Right hindlimb (tissue), 1 donor: ENCODE measurements at places on chromosomes 13 and 19.

DNA sequence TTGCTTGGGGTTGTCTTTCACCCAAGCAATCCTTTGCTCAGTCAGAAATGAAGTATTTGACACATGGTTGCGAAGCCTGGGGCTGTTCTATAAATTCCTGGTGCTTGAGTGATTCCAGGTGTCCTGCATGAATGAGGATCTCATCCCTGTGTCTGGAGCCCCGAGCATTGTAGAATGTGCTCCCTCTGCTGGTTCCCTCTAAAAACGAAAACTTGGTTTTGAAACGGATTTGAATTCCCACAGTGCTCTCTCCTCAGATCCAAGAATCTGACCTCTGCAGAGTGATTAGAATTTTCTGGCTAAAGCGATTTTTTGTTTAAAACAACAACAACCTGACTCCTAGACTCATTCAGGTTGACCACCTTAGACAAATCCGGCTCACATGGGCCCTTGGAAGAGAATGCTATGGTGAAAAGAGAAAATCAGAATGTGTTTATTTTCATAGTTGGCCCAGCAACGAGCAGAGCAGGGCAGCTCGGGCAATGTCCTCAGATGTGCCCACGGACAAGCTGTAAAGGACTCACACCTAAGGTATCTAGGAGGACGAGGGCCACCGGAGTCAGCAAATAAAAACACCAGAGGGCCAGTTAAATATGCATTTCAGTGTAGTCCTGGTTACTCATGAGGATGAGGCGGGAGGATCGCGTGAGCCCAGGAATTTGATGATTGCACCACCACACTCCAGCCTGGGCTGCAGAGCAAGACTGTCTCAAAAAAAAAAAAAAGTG lies 8.7 kb upstream of the ATP12A start:
- DNase-seq = peak; percentile 42

GRCh38 chr19:53374743-53375142 lies 9.2 kb downstream of the ZNF525 start:
- no peak for DNase-seq

DNA sequence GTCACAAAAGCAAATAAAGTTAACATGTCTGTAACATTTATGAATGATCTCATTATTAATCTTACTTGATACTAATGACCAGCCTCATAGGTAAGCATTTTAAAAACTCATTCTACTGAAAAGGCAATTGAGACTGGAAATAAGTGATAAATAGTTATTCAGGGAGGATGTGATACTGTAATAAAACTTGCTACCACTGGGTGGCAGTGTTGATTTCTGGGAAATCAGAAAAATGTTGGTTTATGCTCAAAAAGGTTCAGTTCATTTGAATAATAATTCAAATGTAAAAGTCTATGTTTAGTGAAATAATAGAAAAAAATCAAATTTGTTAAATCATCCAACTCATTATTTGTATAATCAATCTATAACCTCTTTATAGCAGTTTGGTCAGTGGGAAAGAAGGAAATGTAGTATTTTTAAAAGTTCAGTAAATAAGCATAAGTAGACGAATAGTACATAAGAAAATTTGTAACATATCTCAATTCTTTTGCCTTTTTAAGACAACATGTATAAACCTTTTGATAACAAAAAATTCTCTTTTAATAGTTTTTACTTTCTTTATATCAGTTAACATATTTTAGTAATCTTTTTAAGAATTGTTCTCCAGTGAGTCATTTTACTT lies 9.6 kb downstream of the ABHD13 start:
- DNase-seq = no peak

DNA sequence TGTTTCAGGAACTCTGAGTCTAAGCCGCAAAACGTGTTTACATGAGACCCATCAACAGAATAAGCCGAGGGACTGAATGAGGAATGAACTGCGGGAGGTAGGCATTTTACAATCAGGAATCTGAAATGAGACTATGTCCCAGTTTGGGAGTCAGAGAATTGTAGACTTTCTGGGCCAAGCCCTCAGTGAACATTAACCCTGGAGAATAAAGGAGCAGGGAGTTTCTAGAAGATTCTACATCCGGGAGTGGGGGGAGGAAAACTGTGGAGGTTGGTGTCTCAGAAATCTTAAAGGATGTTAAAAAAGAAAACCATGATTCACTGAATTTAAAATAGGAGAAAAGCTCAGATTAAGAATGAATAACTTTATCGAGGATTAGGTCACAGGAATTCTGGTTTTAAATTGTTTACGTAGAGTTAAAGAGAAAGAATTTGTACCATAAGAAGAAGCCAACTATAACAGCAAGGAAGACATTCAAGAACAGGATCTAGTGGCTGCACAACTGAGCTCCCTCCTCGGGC lies 18.5 kb downstream of the RFX2 start:
- no peak for DNase-seq

DNA sequence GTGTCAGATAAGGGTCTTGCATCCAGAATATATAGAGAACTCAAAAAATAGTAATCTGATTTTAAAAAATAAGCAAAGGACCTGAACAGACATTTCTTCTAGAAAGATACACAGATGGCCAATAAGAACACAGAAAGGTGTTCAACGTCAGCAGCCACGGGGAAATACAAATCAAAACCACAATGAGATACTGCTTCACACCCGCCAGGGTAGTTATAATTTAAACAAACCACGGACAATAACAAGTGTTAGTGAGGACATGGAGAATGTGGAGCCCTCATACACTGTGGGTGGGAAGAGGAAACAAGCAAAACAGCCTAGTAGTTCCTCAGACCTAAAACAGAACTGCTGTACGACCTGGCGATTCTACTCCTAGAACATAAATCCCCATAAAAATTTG lies 26.7 kb upstream of the NAPA start:
- no peak for DNase-seq

GRCh38 chr13:37870489-37870845 lies 895 bp upstream of the TRPC4 start:
- no peak for DNase-seq

- peak; percentile 36 for DNase-seq
Observed at GRCh38 chr13:25286308-25286968, 850 bp downstream of the MTMR6 start.

DNA sequence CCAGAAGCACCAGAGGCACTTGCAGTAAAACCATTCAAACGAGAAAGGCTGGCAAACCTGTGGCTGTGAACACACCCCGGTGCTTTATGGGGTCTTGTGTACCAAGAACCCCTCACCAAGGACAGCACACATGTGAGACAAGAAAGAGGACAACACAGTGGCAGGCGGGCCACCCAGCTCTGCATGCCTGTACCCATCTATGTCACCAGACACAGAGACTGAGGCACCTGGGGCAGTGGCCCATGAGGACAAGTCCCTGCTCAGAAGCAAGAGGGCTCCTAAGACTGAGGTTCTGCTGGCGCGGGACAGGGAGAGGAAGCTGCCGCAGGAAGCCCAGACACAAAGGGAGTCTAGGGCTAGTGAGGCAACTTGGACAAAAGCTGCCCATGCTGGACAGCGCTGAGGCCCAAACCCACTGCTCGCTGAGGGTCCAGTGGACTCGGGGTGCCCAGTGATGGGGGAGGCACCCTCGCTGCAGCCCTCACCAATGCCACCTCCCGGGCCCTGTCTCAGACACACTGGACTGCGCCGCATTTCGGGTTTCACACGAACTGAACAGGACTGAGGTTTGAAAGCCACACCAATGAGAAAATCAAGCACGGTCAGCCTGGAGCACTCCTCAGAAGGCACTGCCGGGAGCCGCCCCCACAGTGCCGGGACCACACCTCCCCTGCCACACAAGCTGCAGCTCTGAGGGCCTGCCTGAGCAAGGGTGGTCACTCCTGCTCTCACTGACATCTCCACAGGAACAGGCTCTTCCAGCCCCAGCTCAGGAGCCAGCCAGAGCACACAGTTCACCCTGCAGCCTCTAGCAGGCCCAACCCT lies 232.7 kb downstream of the TUBA3C start:
- no peak for DNase-seq

DNA sequence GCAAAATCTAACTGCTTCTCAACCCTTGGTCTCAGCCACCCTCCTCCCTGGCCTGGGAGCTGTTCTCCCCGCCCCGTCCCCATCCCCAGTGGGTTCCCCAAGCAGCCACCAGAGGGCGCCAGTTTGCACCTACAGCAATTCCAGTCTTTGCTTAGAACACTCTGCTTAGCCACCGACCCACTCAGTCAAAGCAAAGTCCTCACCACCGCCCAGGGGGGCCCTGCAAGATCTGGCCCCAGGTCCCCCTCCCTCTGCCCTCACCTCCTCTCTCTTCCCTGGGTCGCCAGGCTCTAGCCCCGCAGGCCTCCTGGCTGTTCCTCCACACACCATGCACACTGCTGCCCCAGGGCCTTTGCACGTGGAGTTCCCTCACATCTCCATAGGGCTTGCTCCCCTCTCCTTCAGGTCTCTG lies 12.4 kb downstream of the TMEM143 start:
- DNase-seq = peak; percentile 65

- peak; percentile 86 for DNase-seq
Observed at GRCh38 chr19:12867120-12868099, 13.8 kb downstream of the DNASE2 start.

DNA sequence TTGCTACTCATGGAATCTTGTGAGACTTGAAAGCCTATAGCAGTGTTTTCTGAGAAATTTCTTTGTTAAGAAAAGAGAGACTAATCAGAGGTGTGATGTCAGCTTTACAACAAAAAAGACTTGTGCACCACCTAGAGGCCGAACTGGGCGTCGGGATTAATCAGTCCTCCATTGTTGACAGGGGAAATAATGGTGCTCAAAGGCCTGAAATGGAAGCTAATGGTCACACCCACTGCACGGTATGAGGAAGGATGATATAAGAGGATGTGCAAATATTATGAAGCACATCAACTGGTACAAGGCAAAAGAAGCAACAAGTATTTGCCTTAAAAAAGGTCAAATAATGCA lies 480.2 kb upstream of the MIR17HG start:
- peak; percentile 50 for DNase-seq

GRCh38 chr13:45149964-45150363 lies 29.7 kb downstream of the GTF2F2 start:
- DNase-seq = no peak

GRCh38 chr19:41276231-41276630 lies 12.1 kb downstream of the HNRNPUL1 start:
- DNase-seq = no peak

- DNase-seq = no peak
Observed at GRCh38 chr13:46468570-46469463, 81.8 kb upstream of the RUBCNL start.

DNA sequence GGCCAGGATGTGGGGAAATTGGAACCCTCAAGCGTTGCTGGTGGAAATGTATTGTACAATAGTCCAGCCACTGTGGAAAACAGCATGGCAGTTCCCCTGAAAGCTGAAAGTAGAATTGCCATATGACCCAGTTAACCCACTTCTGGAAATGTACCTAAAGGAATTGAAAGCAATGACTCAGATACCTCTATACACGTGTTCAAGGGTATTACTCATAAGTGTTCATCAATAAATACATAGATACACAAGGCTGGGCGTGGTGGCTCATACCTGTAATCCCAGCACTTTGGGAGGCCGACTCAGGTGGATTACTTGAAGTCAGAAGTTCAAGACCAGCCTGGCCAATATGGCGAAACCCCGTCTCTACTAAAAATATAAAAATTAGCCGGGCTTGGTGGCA lies 71.9 kb upstream of the IRS2 start:
- no peak for DNase-seq
